ENCODE measurements at places on chromosomes 16 and 17. TPM values are rescaled to one million over a fixed set of nuclear protein-coding genes. Genes with fewer than 3 reads are reported as not detected.

The SNAI3 gene
- 0.13 TPM for total RNA-seq

The TPSD1 gene
- total RNA-seq, result not detected

The NQO1 gene
- total RNA-seq, result 63.0 TPM

The SGSH gene
- total RNA-seq, result 16.8 TPM

The FDXR gene
- total RNA-seq, result 21.6 TPM

The CDT1 gene
- 4.3 TPM for total RNA-seq

The CARHSP1 gene
- 148 TPM for total RNA-seq

DNA sequence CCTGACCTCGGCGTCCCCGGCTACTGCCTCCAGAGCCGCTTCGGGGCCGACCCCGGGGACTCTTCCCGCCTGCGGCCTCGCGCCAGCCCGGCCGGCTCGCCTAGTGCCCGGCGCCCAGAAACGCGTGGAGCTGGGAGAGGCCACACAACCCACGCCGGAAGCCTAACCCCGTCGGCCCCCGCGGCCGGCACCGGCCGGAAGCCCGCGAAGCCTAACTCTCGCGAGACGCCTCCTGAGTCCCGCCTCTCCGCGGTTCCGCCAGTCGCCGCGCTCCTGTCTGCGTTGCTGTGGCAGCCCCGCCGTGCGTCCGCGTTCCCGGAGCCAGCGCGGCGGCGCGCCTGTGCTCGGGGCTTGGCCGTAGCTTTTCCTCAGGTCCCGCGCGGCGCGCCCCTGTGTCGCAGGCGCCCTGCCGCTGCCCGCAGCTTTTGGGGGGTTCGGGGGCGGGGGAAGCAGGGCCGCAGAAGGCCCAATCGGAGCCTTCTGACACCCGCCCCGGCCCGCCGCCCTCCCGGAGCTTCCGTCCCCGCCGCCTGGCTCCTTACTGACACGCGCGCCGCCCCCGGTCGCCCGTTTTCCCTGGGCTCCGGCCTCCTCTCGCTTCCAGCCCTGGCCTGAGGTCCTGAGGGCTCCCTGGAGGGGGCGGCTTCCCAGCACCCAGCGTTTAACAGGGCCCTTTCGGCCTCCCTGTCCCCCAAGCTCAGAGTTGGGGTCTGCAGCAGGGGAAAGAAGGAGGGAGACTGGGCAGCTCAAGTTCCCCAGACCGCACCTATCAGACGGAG lies 21.7 kb downstream of the NPTX1 start:
- DNase-seq, result peak; percentile 97

DNA sequence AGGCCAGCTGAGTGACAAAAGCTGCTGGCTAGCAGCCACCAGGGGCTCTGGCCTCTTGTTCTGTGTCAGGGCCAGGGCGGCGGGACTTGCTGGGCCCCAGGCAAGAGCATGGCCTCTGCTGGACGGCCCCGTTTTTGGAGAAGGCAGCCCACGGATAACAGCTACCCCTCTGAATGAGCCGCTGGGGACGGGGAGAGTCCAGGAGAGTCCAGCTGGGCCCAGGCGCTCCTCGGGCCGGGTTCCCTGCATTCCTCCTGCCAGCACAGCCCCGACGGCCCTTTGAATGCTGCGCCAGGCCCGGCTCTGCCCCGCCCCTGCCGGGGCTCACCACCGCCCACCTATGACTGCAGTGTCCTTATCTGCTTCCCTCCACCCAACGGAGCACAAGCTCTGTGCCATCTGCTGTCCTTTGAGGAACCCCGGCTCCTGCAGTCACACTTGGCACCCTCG lies 33.4 kb downstream of the SLC7A5 start:
- DNase-seq, result no peak

- no peak for DNase-seq
These were observed 9.1 kb downstream of the ASPHD1 start for GRCh38 chr16:29909391-29909790.

- peak; percentile 63 for DNase-seq
These were observed 28.6 kb downstream of the COG7 start for GRCh38 chr16:23424292-23424958.

DNA sequence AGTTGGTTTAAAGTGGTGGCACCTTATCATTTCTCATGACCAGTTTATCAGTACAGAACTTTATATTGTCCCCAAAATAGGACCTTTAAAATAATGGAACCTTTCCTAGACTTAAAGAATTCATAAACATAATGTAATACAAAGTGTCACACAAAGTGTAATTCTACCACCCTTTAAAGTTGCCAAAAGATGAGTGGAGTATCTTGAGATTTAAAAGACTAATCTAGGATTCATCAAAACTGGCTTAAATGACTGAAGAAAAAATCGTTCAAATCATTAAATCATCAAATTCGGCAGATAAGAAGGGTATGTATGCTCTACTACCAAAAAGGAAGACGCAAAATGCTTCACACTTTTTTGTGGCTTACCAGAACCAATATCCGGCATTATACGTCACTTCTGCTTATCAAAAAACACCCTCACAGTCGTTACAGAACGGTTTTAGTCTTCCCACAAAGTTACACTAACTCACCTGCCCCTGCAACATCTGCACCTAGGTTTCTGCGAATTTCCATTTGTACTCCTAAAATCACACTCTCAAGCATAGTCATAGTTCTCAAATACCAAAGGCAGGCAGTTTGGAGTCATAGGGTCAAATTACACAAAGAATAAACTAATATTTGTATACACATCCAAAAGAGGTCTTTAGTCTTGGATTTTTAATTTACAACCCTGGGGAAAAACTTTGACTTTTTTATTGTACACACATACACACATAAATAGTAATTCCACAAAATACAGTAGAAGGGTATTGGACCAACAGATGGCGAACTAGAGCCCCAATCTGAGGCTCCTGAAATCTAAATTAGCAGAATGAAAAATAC lies 1.4 kb upstream of the KANSL1 start:
- peak; percentile 52 for DNase-seq

GRCh38 chr16:68764862-68765261 lies 27.8 kb downstream of the CDH1 start:
- no peak for DNase-seq

DNA sequence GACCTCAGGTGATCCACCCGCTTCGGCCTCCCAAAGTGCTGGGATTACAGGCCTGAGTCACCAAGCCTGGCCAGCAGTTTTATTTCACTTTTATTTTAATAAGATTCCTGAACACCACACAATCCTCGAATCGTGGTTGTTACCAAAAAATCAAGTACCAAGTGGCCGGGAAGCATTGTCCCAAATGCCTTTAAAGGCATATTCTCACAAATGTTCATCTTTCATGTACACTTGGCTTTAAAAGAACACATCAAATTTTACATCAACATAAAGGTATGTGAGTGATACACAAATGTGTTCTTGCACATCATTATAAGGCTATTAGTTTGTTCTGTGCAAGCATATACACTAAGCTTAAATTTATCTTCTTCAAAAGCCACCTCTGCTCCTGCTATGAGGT lies 8.1 kb upstream of the MYH11 start:
- DNase-seq, result no peak

DNA sequence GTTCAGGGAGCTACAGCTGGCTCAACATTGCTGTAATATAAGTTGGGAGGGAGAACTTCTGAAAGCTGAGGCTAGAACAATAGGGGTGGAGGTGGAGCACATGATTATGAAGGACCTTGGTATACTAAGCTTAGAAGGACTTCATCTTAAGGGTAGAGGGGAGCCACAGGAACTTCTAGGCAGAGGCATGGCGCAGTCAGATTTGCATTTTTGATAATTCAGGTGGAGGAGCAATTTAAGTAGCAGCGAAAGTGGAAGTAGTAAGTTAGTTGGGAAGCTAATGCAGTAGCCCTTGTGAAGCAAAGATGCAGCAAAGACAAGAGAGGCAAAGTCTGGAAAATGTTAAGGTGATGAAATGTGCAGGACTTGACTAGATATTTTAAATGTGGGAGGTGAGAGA lies 144.1 kb downstream of the SPECC1 start:
- DNase-seq, result no peak

- no peak for DNase-seq
These were observed 609.9 kb upstream of the RBFOX1 start for GRCh38 chr16:6722786-6723185.

GRCh38 chr17:28173801-28174200 lies 131.3 kb downstream of the NLK start:
- DNase-seq, result peak; percentile 78

DNA sequence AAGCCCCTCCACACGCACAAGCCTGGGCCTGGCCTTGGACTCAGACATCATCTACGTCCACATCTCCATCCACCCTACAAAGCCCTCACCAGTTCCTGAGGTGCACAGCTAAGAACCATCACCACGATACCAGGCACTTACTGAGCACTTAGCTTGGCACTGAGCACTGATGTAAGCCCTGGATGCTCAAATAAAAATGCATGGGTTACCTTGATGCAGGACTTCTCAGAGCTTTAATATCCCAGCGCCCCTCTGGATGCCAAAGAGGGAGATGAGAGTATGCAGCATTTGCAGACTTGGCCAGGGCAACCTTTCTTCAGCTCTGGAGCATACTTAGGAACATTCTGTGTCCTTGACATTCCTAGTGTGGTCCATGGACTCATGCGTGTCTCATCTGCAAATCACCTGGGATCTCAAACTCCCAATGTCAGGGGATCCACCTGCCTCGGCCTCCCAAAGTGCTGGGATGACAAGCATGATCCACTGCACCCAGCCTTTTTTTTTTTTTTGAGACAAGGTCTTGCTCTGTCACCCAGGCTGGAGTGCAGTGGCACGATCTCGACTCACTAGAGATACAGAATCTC lies 69.8 kb downstream of the RAB11FIP4 start:
- no peak for DNase-seq

DNA sequence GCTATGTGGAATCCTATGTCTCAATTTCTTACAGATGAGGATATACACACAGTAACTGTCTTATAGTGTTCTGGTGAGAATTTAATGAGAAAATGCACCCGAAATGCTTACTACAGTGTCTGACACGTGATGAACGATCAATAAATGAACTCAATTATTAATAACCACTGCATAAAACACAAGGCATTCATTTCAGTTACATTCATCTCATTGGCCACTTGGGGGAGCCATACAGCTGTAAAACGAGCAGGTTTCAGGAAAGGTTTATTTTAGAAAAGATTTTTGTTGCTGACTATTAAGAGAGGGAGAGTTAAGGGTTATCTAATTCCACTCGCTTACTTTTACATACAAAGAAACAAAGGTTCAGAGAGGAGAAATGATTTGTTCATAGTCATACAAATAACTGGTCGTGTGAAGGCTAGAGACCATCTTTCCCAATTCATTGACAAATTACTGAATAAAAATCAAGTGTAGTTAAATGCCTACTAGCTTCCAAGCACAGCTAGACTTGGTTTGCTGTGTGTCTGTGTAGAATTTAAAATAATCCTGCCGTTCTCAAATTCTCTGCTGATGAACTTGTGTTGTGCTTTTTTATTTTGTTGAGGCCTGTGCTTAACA lies 160.1 kb downstream of the MAP2K4 start:
- peak; percentile 27 for DNase-seq

DNA sequence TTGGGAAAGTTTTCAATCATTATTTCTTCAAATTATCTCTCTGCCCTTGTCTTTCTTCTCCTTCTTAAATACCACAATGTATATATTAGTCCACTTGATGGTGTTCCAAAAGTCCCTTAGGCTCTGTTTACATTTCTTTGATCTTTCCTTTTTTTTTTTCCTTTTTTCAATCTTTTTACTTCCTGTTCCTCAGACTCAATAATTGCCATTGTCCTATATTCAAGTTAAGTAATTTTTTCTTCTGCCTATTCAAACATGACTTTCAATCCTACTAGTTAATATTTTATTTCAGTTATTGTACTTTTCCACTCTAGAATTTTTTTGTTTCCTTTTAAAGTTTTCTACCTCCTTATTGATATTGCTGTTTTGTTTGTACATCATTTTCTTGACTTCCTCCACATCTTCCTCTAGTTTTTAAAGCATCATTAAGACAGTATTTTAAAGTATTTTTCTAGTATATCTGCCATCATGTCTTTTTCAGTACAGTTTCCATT lies 15.8 kb upstream of the UQCRC2 start:
- DNase-seq, result no peak

Data from dermis microvascular lymphatic vessel endothelial cell (primary cell).